ENCODE measurements at places on chromosomes 1 and 21. TPM values are rescaled to one million over a fixed set of nuclear protein-coding genes. Genes with fewer than 3 reads are reported as not detected.
A peak's percentile ranks its signal among the peaks of the same experiment; 100 is the strongest.

TMPRSS15 gene
- total RNA-seq = not detected

CD1E gene
- 1.3 TPM for total RNA-seq

EGLN1 gene
- 19.3 TPM for total RNA-seq

FCRL3 gene
- 1.5 TPM for total RNA-seq

ZNF593OS gene
- not detected for total RNA-seq

IGSF3 gene
- 48.5 TPM for total RNA-seq

LAD1 gene
- 17.8 TPM for total RNA-seq

DNA sequence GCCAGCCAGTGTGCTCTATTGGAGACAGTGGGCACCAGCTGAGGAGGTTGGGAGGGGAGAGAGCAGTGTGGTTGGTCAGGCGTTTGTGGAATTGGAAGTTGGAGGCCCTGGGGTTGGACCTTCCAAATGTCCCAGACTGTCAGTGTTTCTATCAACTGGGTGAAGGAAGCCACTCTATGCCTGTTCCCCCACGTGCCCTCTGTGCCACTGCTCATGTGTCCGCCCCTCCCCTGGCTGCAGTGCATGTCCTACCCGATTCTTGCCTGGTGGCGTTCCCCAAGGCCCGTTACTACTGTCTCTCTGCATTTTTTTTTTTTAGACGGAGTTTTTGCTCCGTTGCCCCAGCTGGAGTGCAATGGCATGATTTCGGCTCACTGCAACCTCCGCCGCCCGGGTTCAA is 21.1 kb downstream of the ADORA1 start:
- no peak overlapping the region for H3K27ac ChIP-seq
- H3K4me1 ChIP-seq = peaks cover 14% of the 10 kb centered on the region
- DNase-seq = no peak
- H3K27me3 ChIP-seq = no peaks in the 10 kb centered on the region

- no peaks in the 10 kb centered on the region for H3K27me3 ChIP-seq
- no peak for DNase-seq
- no peak overlapping the region for H3K4me3 ChIP-seq
- no peaks in the 10 kb centered on the region for H3K4me1 ChIP-seq
- no peak overlapping the region for H3K27ac ChIP-seq
Observed at GRCh38 chr1:198858033-198858432, 219.2 kb downstream of the PTPRC start.

- peaks cover 2% of the 10 kb centered on the region for H3K27me3 ChIP-seq
- H3K4me3 ChIP-seq = peak overlapping the region; percentile 65
- H3K27ac ChIP-seq = peak overlapping the region; percentile 94
- peaks cover 12% of the 10 kb centered on the region for H3K4me1 ChIP-seq
Observed at GRCh38 chr1:94542088-94542870, 720 bp upstream of the F3 start.

DNA sequence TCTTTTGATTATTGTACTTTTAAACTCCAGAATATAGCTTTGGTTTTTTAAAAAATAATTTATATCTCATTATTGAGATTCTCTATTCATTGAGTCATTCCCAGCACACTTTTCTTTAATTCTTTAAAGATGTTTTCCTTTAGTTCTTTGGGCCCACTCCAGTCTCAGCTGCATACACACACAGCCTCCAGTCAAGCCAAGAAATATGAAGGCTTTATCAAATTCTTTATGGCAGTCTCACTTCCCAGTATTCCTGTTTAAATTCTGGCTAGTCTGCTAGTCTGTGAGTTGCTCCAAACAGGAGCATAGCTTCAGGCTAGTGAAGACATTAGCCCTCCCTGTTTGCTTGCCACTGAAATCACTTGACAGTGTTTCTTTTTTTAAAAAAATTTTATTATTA is 61.2 kb downstream of the CRP start:
- no peaks in the 10 kb centered on the region for H3K36me3 ChIP-seq
- no peak for DNase-seq
- no peaks in the 10 kb centered on the region for H3K27me3 ChIP-seq
- H3K4me3 ChIP-seq = no peak overlapping the region

DNA sequence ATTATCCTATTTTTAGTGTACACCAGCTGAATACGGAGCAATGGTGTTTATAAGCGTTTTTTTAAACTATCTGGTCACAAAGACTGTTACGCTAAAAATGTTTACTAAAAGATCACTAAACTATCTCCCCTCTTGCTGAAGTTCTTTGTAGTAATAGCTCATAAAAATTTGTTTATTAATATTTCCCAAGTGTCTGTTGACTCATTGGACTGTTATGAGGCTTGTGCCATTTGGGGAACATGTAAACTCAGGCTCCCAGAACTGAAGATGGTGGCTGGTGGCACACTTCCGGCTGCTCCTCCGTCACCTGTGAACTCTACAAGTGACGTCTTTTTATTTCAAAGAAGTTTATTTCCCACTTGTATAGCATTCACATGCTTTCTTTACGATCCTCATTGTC is 46.3 kb downstream of the AIDA start:
- H3K27me3 ChIP-seq = no peaks in the 10 kb centered on the region
- peaks cover 21% of the 10 kb centered on the region for H3K36me3 ChIP-seq
- H3K27ac ChIP-seq = no peak overlapping the region
- peak; percentile 5 for DNase-seq
- no peaks in the 10 kb centered on the region for H3K4me1 ChIP-seq
- no peak overlapping the region for H3K4me3 ChIP-seq

DNA sequence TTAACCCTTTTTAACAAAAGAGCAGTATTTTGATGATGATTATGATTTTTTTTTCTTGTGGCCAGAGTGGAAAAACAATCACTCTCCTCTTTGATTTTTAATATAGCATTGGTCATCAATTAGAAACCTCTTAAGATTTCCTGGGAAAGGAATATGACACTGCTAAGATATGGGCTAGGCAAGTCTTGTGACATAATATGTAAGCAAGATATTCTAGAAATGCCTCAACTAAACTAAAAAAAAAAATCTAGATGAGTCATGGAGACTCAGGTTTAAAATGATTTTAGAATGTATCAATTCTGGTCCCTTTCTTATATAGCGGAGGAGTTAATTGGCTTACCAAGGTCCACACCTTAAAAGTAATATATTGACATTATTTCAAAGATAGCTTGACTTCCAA is 60.3 kb upstream of the JUN start:
- H3K27ac ChIP-seq = no peak overlapping the region
- no peak for DNase-seq
- H3K4me3 ChIP-seq = no peak overlapping the region
- H3K36me3 ChIP-seq = no peaks in the 10 kb centered on the region
- no peaks in the 10 kb centered on the region for H3K4me1 ChIP-seq

DNA sequence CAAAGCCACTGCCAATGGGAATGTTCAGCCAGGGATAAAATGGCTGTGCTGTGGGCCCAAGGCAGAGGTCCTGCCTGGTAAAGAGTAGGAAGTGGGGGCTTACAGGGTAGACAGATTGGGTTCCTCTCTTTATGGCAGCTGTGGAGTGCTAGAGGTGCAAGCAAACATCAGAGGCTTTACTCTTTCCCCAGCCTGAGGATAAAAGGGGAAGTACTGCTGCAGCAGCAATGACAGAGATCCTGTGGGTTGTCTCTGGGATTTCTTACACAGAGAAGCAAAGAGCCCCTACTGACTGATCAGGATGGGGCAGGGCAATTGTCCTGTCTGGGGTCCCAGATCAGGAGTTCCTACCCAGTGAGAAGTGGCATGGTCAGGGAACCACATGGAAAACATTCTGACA is 54.2 kb downstream of the DRAM2 start:
- H3K27ac ChIP-seq = no peak overlapping the region
- H3K36me3 ChIP-seq = no peaks in the 10 kb centered on the region
- no peaks in the 10 kb centered on the region for H3K4me1 ChIP-seq
- H3K4me3 ChIP-seq = no peak overlapping the region

DNA sequence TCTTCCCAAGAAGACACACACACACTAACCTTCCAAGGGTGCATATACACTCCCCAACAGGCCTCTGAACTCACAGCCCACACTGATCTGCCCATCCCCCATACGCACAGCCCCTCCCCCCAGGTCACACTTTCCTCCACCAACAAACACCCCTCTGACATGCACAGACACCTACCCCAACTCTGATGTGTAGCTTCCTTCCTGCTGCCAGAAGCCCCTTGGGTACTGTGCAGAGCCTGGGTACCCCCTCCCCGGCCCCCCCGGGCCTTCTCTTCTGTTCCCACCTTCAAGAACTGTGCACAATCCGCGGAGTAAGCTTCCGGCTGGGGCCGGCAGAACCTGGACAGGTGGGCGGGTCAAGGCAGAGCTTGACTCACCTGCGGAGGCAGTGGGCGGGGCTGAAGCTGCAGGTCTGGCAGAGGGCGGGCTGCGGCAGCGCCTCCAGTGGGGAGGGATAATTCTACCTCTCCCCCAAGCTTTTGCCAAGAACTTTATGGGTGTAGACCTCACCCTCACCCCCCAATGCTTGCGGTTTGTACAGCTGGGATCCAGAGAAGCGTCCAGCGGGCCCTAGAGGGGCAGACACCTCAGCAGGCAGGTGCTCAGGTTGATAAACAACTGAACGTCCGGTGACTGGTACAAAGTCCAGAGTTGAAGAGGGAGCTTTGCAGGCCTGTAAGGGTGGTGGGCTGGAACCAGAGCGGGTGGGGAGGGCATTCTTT is at the start of gene C1orf210:
Gene C1orf210, minus strand, starts transcription at position 313 of the 722 bp plus-strand sequence. CDS start 2,311 bp downstream, outside the sequence.
- DNase-seq = peak; percentile 42
- H3K27ac ChIP-seq = no peak within 1 kb of the TSS
- no peaks in the 10 kb centered on the region for H3K36me3 ChIP-seq
- peak within 1 kb of the TSS; percentile 29 for H3K4me3 ChIP-seq
- H3K4me1 ChIP-seq = peaks cover 5% of the 10 kb centered on the region

- no peaks in the 10 kb centered on the region for H3K27me3 ChIP-seq
- no peak overlapping the region for H3K27ac ChIP-seq
- no peak for DNase-seq
- no peaks in the 10 kb centered on the region for H3K36me3 ChIP-seq
- no peaks in the 10 kb centered on the region for H3K4me1 ChIP-seq
Observed at GRCh38 chr1:75265792-75266191, 131.6 kb downstream of the LHX8 start.

DNA sequence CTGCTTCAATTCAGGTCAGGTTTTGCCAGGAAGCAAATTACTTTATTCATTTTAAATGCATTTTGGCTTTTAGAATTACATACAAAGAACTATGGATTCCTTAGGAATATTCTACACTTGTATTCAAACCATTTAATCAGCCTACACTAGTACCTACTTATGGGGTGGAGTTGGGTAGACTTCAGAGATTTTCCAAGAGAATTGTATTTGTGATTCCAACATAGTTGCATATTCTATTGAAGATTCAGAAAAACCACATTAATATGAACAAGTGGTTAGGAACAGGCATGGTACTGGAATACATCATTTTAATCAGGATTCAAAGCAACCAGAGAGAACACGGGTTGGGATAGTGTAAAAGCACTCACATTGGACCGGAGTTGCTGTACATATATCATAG is 33.4 kb downstream of the LUZP1 start:
- no peaks in the 10 kb centered on the region for H3K36me3 ChIP-seq
- no peaks in the 10 kb centered on the region for H3K27me3 ChIP-seq
- H3K27ac ChIP-seq = no peak overlapping the region
- DNase-seq = no peak

DNA sequence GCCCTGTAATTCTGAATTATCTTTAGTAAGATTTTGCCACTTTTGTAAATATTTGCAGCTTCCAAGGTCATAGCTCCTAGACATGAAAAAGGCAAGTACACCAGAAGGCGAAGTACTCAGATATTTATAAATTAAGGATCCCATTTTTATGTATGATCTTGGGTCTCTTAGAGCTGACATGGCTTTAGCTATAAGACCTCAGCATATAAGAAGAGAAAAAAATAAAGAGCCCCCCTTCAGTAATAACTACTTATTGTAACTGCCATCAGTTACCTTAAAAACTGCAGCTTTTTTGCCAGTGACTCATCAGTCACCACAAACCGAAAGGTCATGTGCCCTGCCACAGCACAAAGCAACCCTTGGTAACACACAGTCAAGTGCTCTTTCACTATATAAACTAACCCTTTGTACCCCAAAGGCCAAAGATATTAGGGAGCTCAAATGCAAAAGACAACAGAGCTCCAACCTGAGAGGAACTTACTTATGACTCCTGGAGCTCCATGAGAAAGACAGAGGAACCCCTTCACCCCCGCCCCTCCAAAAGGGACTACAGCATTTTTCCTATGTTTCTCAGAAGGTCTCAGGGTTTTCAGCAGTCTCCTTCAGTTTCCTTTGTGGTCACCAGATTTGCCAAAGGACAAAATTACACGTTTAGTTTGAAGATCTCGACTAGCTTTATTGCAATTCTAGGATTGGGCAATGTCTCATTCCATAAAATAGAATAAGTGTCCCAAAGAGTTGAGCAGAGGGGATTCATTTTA is 219.8 kb upstream of the DUSP10 start:
- no peak overlapping the region for H3K27ac ChIP-seq
- H3K4me3 ChIP-seq = no peak overlapping the region
- H3K27me3 ChIP-seq = no peaks in the 10 kb centered on the region
- DNase-seq = no peak
- peaks cover under 1% of the 10 kb centered on the region for H3K4me1 ChIP-seq

DNA sequence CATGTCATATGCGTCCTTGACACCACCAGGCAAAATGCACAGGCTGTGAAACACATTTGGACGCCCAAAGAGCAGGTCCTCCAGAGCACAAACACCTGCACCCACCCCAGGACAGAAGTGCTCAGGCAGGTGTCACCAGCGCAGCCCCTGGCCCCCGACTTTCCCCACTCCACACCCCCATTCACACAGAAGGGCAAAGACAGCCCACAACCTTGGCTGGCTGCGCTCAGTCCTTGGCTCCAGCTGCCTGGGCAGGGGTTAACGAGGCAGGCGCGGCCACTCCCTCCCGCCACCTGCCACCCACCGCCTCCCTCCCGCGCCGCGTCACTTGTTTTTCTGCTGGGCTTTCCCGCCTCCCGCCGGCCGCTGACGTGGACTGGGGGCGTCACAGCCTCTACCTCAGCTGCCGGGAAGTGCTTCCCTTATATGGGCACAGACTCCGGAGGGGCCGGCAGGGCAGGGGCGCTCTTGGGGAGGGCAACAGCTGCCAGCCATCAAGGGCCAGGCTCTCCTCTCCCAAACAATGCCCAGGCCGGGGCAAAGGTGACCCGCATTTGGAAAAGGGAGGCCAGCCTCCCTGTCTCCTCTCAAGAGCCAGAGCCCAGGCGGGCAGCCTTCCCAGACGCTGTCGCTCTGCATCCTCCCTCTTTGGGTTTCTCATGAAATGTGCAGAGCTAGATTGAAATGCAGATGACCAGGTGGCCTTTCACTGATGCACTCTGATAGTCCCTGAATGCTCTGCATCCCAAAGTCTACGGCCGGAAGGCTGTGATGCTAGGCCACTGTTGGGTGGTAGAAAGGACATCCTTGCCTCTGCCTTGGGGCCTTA is 14.8 kb upstream of the BTG2 start:
- H3K36me3 ChIP-seq = no peaks in the 10 kb centered on the region
- H3K4me1 ChIP-seq = peaks cover 36% of the 10 kb centered on the region
- DNase-seq = peak; percentile 91

GRCh38 chr1:62687421-62687902 is 724 bp downstream of the DOCK7 start:
- peak overlapping the region; percentile 94 for H3K4me3 ChIP-seq
- peak; percentile 66 for DNase-seq
- no peaks in the 10 kb centered on the region for H3K36me3 ChIP-seq
- peaks cover 1% of the 10 kb centered on the region for H3K4me1 ChIP-seq
- H3K27ac ChIP-seq = peak overlapping the region; percentile 86

All from lung (tissue), 17 donors.